Activated T-cell treated with anti-CD3 and anti-CD28 coated beads for 24 hours (primary cell): ENCODE measurements at places on chromosomes 5 and 9.

DNA sequence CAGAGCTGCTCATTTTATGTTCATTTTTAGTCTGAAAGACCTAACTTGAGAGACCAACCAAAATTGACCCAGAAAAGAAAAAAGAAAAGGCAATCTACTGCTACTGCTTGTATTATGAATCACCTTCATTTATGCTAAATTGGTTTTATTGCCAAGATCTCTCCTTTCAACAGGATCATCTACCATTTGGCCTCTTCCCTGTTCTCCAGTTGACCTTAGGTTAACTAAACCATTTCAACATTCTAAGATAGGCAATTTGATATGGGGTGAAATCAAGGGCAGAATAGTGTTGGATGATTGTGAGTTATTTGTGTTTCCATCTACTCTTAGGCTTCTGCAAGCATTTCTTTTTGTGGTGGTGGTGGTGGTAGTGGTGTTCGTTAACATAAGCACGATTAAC lies 48.3 kb upstream of the POU4F3 start:
- DNase-seq, result no peak

DNA sequence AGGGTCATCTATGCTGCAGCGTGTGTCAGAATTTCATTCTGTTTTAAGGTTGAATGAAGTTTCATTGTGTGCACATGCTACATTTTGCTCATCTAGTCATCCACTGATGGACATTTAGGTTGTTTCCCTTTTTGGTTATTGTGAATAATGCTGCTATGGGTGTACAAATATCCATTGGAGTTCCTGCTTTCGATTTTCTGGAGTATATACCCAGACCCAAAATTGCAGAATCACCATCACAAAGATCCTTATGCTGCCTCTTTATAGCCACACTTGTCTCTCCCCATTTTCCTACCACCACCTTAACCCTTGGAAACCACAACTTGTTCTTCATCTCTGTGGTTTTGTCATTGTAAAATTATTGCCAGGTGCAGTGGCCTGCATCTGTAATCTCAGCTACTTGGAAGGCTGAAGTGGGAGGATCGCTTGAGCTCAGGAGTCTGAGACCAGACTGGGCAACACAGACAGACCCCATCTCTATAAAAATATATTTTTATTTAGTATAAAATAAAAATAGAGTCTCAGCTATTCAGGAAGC lies 166.2 kb downstream of the HSD17B3 start:
- no peak for DNase-seq

GRCh38 chr9:114718801-114719221 lies 36.8 kb upstream of the TEX48 start:
- peak; percentile 89 for DNase-seq

DNA sequence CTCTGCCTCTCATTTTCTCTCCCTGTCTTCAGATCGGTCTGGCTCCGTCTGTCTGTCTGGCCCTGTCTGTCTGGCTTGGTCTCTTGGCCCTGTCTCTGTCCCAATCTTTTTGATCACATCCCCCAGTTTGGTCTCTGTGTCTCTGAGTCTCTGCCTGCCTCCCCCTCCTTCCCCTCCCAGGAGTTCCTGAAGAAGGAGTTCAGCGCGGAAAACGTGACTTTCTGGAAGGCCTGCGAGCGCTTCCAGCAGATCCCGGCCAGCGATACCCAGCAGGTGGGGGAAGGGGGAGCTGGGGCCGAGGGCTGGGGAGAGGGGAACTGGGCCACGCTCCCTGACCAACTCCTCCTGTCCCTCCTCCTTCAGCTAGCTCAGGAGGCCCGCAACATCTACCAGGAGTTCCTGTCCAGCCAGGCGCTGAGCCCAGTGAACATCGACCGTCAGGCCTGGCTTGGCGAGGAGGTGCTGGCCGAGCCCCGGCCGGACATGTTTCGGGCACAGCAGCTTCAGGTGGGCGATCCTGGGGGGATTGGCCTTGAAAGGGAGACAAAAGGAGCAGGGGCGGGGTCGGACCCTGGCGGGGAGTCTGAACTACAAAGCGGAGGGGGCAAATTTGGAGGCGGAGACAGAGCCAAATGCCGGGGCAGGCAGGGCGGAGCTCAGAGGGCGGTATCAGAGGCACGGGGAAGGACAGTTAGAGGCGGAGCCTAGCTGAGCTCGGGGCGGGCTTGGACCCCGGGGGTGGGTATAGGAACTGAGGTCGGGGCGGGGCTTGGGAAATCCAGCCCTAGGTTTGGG lies 9.0 kb downstream of the RGS14 start:
- no peak for DNase-seq

DNA sequence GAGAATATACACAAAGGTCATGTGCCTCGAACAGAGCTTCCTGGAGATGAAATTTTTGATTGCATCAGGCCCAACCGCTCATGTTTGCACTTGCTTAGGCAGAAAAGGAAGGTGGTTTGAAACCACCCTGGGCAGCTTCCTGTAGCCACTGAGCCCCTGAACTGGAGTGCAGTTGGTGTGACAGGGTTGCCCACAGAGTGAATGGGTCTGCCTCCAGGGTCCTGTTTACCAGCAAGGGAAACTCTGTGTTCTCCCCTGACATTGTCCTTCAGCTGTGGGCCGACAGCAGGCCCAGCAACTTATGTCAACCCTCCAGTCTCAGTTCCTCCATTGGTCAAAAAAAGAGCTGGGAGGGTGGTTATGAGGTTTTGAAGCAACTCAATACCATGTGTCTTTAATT lies 289.6 kb downstream of the KIF4B start:
- no peak for DNase-seq

GRCh38 chr9:134639994-134640393 lies 1.6 kb upstream of the COL5A1 start:
- DNase-seq, result no peak
